Activated naive CD8-positive, alpha-beta T cell treated with anti-CD3 and anti-CD28 coated beads, Interleukin-2, amount 10 ng/mL, durations not matched to agents 7 days and 5 days (primary cell): ENCODE measurements at places on chromosomes 7 and 10. TPM values are rescaled to one million over a fixed set of nuclear protein-coding genes. Genes with fewer than 3 reads are reported as not detected.

- no peak for DNase-seq
Measured at GRCh38 chr7:107785170-107785569, 17.9 kb downstream of the SLC26A3 start.

DNA sequence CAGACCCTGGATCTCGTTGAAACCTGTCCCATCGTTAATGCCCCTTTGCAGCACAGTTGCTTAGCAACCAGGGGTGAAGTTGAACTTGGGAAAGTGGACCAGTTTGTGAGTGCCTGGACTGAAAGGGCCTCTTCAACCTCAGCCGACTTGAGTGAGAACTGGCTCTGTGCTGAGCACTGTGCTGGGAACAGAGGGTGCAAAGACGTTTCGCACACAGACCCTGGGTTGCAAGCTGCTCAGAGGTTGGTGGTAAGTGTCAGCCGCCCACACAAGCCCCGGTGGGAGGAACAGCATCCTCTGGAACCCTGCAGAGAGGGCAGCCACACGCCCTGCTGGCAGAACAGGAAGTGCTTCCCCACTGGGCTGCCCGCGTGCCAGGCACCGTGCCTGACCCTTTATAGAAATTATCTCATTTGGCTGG lies 89.2 kb downstream of the CARD11 start:
- peak; percentile 70 for DNase-seq

- DNase-seq = no peak
Measured at GRCh38 chr10:122878799-122879338, 512 bp downstream of the FAM24B start.

DNA sequence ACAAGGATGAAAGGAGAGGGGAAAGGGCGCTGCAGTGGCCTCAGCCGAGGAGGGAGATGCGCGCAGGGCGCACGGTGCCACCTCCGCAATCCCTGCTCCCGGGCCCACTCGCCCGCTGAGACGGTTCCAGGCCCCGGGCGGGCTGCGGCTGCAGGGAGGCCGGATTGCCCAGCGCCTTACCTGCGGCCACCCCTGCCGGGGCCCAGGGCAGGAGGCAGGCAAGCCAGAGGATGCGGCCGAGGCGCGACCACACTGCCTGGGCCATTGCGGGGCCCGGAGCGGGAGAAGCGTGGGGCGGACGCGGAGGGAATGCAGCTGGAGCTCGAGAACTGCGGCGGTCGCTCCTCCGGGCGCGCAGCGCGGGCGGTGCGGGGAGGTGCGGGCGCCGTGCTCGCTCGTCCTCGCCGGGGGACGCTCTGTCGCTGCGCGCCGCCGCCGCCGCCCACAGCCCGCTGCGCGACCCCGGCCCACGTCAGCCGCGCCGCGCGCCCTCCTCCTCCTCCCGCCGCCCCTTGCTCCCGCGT lies at the start of gene TMEM130:
Gene TMEM130 (minus strand): TSS at position 418 of the 524 bp plus-strand sequence. CDS start 153 bp downstream, at position 265.
- DNase-seq = peak; percentile 44

Gene TMEM229A
- not detected for total RNA-seq

Gene PNLIPRP2
- not detected for total RNA-seq

Gene TMEM236
- 0.08 TPM for total RNA-seq

Gene KIAA1217
- not detected for total RNA-seq
